ENCODE measurements at places on chromosomes 6 and 20.

GRCh38 chr6:132551214-132551613 lies 1.3 kb upstream of the TAAR8 start:
- DNase-seq, result no peak

DNA sequence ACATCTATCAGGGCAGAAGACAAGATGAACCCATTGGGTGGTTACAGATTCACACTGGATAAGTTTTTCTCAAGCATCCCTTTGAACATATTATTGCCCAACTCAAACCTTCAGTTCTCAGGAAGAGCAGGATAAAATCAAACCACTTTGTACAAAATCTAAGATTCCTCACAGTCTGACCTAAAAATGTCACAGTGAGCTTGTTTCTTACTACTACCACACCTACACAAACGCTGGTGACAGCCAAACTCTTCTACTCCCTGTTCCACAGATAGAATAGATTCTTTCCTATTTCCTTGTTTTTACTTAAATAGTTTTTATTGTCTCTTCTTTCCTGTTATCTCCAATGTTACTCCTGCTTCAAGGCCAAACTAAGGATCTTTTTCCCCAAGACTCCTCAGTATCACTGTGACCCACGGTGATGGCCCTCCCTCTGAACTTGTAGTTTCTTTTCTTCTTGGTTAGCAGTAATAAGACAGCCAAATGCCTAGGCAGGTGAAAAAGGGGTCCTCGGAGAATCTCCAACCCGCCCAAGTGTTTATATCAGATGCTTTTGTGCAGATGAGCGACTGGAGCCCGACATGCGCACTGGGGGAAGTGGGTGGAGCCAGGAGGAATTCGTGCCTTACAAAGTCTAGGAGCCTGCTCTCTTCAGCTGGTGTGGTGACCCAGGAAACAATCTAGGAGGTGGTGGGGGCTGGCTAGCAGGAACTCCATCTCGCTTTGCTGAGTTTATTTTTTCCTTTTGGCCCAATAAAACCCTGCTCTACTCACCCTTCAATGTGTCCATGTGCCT lies 53.4 kb downstream of the SEL1L2 start:
- no peak for DNase-seq

- no peak for DNase-seq
These were observed 50.9 kb upstream of the CD2AP start for GRCh38 chr6:47426524-47427302.

DNA sequence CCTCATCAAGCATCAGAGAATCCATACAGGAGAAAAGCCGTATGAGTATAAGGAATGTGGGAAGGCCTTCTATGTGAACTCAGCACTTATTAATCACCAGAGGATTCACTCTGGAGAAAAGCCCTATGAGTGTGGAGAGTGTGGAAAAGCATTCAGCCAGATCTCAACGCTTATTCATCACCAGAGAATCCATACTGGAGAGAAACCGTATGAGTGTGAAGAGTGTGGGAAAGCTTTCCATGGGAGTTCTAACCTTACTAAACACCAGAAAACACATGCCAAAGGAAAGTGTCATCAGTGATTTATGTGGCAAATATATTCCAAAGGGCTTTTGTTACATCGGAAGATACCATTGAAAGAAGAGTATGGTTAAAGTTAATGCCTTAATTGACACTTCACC lies 25.4 kb downstream of the ZKSCAN8 start:
- DNase-seq, result no peak

GRCh38 chr20:37235065-37235464 lies 26.5 kb downstream of the GHRH start:
- no peak for DNase-seq

DNA sequence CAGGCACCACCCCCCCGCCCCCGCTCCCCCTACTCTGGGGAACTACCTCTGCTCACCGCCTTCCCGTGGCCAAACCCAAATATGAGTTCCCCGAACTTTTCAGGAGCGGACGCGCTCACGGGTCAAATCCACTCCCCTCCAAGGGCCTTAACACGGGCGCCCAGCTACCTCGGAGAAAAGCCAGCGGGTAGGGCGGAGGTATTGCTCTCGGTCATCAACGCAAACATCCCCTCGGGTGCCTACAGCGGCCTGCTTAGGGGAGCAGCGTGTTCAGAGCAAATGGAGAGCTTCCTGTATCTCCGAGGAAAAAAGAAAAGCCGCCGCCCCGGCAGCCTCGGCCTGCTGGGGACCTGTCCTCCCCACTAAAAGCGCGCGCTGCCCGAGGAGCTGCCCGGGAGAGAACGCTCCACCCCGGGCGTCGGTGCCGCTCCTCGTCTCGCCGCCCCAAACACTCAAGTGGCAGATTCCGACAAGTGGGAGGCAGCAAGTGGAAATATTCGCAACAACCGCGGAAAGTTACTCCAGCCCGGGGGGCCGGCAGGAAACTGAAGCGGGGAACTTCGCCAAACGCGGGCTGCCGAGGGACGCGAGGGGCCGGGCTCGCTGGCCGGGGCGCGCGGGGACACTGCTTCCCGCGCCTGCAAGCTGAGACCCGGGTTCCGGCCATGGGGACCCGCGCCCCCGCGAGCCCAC lies 699 bp downstream of the PTPRT start:
- no peak for DNase-seq

- no peak for DNase-seq
These were observed 26.4 kb upstream of the TCP11 start for GRCh38 chr6:35167505-35167904.

- DNase-seq, result no peak
These were observed 42.1 kb upstream of the MDFI start for GRCh38 chr6:41596096-41596685.

- DNase-seq, result no peak
These were observed 120.0 kb downstream of the GRM4 start for GRCh38 chr6:34025861-34026260.

DNA sequence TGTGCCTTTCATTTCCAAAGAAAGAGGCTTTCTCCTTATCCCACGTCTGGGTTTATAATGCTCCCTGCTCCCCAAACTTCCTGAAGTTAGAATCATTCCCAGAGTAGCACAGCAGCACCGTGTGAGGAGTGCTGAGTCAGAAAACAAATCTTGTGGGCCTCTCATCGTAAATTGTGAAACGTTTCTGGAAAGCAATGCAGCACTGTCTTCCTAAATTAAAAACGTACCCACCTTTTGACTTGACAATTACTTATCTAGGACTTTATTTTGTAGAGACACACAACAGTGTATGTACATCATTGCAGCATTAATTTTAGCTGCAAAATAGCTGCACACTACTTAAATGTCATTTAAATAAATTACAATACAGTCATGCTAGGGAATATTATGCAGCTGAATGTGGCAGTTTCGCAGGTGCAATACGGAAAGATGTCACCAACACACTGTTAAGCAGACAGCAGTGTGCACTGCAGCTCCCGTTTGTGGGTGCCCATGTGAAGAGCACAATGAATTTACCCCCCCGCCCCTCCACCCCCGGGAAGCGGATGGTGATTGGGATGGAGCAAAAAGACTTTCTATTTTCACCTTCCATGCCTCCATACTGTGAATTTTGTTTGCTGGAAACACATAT lies 30.8 kb downstream of the RRBP1 start:
- DNase-seq, result no peak

DNA sequence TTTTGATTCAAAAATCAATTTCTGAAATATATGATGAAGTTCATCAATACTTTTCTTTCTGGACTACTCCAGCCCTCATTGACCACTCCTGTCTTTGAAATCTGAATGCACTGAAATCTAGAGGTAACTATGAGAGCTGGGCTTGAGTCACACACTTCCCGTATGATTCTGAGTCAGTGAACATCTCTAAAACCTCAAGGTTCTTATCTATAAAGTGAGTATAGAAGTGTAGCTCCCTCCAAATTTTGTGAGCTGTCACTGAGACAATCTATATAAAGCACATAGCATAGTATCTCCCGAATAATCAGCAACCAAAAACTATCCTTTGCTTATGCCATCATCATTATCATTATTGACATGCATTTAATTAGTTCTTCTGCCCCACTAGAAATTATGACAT lies 182.4 kb downstream of the TSHZ2 start:
- no peak for DNase-seq

DNA sequence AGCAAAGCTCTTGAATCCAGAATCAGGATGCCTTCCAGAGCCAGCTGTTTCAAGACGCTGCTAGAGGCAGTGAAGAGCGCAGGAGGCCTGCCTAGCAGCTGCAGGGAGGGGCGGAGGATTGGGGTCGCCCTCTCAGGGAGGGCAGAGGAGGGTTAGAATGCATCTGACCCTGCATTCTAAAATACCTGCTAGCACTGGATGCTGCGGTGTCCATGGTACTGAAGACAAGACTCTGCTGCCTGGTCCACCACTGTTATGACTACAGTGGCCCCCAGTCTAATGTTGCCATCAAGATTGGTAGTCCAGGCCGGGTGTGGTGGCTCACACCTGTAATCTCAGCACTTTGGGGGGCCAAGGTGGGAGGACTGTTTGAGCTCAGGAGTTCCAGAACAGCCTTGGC lies 193.7 kb upstream of the PROKR2 start:
- no peak for DNase-seq

Measured in G401 (cell line).